Choroid plexus epithelial cell (primary cell): ENCODE measurements at places on chromosomes 2 and 18.

- DNase-seq, result peak; percentile 76
Measured at GRCh38 chr18:63974991-63975390, 5.1 kb downstream of the SERPINB8 start.

DNA sequence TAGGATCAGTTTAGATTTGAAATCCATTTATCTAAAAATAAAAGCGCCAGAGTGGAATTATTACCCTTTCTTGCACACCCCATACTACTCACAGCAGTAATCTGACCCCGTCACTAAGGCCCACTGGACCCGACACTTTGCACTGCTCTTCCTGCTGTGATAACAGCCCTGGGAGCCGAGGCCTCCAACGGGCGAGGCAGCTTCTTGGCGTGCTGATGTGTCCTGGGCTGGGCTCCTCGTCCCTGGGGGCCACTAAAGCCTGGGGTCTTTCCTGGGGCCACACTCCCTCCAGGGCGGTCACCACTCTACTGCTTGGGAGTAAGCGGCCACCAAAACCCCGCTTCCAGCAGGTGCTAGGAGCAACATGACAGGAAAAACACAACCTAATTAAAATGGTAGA is 61.7 kb downstream of the ZAP70 start:
- DNase-seq, result no peak

- DNase-seq, result no peak
Measured at GRCh38 chr18:50862401-50862800, 16.5 kb upstream of the ME2 start.

DNA sequence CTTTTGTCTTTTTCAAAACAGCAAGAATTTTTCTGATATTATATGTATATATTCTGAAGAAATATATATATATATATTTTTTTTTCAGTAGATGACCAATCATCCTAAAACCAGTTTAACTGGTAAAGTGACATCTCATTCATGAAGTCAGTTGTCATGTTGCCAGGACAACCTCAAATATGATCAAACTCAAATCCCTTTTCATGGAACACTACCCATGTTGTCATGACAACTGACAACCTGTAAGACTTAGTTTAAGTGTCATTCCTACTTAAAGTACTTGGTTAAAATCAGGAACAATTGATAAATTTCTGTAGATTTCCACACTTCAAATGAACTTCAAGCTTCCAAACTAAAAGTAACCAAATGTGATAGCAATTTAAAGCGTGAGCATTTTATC is 101.8 kb upstream of the ERBB4 start:
- DNase-seq, result no peak

DNA sequence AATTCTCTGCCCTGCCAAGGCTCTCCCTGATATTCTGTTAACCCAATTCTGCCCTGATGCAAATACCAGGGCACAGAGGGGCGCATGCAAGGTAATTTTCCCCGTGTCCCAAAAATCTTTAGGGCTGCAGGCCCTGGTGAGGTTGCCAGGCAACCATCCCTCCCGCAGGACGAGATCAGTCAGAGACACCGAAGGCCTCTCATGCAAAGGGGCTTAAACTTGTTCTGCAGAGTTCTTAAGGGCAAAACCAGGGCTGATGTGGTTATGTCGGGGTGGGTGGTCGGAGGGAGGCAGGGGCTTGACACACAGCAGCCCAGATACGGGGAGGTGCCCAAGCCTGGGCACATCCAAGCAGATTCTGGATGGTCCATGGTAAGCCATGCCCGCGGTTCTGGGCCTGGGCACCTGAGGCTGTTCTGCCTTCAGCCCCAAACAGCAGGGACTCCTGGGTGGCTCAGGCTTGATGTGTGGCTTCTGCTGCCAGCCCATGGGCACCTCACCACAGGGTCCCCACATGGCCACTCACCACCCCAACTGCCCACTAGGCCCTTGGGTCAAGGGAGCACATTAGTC is 27.2 kb downstream of the STEAP3 start:
- DNase-seq, result no peak

DNA sequence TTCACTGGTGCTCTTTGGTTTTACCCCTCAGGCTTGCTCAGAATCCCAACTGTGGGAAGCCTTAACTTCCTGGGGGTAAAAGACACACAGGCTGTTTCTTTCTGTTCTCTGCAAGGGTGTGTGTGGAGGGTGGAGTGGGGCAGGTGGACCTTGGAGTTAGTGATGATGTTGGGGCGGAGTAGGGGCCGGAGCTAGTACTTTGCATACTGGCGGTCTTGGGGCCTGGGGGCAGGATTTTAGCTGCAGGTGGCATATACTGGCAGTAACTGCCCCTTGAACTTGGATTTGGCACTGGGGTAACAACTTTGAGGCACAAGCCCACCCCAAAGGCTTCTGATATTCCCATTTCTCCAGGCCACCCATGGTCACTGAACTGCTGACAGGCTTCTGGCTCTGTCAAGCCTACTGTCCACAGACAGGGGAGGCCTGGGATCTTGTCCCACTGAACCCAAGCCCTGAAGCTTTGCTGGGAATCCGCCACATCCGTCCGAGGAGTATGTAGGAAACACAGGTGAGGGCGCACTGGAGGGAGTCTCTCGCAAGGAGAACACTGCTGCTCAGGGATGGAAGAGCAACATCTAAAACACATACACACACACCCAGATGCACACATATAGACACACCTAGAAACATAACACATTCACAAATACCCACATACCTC is 258.9 kb downstream of the DYSF start:
- no peak for DNase-seq
